CD4-positive, alpha-beta T cell treated with Interleukin-6 at 100 ng/mL for 8 hours (primary cell): ENCODE measurements at places on chromosomes 2 and 18.

DNA sequence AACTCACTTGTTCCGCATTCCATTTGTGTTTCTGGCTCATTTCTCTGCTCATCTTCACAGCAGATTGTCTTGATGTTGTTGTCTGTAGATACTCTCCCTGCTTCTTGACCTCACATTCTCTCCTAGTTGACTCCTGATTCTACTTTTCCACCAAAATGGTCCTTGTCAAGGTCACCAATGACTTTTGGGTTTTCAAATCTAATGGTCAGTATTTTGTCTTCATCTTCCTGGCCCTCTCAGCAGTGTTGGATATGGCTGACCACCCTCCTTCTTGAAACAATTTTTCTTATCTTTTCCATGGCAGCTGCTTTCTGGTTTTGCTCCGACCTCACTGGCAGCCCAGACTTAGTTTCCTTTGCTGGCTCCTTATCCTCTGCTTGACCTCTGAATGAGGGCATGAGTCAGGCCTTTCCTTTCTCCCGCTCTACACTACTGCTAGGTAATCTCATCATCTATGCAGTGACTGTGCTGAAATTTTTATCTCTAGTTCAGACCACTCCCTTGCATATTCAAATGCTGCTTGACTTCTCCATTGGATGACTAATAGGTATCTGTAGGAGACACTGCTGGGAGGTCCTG lies 386.6 kb upstream of the SPRED2 start:
- DNase-seq: no peak

- no peak for DNase-seq
Observed at GRCh38 chr18:30971338-30971956, 71.1 kb downstream of the DSC3 start.

- no peak for DNase-seq
Observed at GRCh38 chr2:228949831-228950230, 321.3 kb downstream of the PID1 start.

DNA sequence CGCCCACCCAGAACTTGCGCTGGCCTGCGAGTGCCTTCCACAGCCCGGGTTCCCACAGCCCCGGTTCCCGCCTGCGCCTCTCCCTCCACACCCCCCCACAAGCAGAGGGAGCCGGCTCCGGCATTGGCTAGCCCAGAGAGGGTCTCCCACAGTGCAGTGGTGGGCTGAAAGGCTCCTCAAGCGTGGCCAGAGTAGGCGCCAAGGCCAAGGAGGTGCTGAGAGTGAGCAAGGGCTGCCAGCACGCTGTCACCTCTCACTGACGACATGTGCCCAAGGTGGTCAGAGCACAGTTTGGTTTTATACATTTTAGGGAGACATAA lies 15.3 kb upstream of the PXDN start:
- no peak for DNase-seq

DNA sequence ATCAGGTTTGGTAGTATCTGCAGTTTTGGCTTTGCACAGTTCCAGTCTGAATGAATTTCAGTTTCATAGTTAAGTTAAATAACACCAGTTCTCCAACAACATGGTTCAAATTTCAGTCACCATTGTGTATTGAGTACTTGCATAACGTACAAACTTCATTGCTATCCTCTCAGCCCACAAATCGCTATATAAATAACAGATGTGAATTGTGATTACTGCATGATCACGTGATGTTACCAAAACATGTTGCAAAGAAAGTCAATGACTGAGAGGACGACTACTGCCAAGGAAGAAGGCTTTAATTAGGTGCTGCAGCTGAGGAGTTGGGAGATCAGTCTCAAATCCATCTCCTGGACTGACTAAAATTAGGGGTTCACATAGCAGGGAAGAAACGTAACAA lies 48.2 kb downstream of the COL4A4 start:
- DNase-seq: no peak

GRCh38 chr2:176565641-176566323 lies 296.5 kb downstream of the MTX2 start:
- DNase-seq: no peak

DNA sequence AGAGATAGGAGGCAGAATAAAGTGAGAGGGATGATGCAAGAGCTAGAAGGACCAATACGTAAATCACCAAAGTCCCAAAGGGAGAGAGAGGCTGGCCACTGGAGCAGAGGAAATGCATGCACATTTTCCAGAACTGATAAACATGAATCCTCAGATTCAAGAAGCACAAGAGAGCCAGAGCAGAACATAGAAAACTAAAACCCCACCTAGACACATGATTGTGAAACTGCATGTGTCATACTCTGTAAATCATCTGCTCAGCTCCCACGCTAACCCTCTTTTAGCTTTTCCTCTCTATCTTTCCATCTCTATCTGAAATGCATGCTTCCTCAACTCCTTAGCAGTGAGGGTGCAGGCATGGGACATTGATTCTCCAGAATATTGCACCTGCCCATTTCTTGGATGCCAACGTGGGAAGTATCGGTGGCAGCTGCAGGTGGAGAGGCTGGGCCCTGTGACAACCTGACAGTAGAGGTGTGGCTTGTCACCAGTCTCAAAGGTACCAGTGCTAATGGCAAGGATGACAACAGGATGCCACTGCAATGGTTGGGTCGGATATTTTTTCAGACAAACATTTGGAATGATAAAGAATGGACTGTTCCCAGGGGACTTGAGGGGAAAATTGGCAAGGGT lies 89.3 kb upstream of the OTOS start:
- DNase-seq: no peak
